ENCODE measurements at places on chromosomes 12 and 14.

GRCh38 chr12:67193704-67194103 is 75.5 kb upstream of the CAND1 start:
- no peak for DNase-seq

- DNase-seq = no peak
Observed at GRCh38 chr12:47158792-47159191, 79.0 kb upstream of the AMIGO2 start.

DNA sequence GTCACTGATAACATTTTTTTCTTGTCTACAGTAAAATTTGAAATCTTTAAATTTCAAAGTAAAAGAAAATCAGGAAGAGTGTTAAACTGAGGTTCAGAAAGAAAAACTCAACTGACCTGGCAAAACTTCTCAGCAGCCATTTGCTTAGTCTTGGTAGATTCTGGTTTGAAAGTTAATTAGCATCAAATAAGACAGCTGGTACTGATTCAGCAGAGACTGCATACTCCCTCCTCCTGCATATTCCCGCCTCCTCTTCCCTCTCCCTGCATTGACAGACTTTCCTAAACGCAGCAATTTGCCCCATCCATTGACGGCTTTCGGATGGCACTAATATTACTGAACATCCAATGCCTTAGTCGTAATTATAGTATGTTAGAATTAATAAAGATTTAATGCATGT is 520.8 kb downstream of the FLRT2 start:
- no peak for DNase-seq

GRCh38 chr12:78759367-78759766 is 105.2 kb upstream of the SYT1 start:
- no peak for DNase-seq

GRCh38 chr14:68630611-68631393 is 162.1 kb downstream of the ZFP36L1 start:
- no peak for DNase-seq

DNA sequence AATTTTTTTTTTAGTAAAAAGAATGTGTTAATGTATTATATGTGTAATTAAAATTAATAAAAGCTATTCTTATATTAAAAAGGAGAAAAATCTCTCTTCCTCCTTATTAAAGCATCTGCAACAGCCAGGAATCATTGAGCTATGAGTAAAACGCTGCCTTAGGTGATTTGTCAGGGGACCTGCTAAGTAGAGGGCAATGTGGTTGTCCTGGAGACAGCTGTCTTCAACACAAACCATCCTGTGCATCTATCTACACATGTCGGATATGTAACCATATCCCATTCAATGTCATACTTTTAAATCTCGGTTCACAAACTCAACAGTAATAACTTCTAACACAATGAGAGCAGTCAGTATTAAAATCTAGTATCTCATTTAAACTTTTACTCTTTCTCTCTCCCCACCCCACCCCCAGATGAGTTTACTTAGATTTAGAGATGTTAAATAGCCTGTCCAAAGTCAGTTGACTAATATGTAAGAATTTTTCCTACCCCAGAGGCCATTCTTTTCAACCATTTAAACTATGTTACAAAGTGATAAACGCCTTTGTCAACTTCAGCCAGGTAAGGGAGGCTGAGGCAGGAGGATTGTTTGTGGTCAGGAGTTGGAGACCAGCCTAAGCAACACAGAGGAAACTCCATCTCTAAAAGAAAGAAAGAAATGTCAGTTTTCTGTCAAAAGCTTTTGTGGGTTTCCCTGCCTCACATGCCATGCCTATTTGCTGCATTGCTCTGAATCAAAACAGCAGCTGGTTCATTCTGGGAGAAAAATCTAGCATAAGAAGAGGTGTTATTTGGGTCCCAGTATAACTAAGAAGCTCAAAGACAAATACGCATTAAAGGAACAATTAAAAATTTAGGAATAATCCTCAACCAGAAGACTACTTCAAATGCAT is 413.7 kb upstream of the CCDC196 start:
- DNase-seq = no peak

DNA sequence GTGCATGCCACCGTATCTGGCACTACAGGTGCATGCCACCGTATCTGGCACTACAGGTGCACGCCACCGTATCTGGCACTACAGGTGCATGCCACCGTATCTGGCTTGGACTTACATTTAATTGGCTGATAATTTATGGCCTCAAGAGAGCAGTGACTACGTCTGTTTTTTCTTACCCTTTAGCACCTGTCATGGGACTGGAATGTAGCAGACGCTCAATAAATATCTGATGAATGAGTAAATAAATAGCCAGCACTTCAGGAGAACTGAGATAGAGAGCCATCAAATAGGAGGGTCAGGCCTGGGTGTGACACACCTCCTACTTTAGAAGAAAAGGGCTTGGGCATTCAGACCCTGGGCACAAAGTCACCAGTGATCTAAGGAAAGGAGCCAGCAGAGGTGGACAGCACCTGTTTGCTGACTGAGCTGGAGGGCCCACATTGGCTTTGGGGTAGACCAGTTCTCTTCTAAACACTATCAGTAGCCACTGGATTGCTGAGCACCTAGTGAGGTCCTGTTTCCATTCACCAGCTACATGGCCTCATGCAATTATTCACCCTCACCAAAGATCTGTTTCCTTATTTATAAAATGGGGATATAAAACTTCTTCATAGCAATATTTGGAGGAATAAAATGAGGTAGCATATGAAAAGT is 50.1 kb downstream of the RFX4 start:
- DNase-seq = no peak

DNA sequence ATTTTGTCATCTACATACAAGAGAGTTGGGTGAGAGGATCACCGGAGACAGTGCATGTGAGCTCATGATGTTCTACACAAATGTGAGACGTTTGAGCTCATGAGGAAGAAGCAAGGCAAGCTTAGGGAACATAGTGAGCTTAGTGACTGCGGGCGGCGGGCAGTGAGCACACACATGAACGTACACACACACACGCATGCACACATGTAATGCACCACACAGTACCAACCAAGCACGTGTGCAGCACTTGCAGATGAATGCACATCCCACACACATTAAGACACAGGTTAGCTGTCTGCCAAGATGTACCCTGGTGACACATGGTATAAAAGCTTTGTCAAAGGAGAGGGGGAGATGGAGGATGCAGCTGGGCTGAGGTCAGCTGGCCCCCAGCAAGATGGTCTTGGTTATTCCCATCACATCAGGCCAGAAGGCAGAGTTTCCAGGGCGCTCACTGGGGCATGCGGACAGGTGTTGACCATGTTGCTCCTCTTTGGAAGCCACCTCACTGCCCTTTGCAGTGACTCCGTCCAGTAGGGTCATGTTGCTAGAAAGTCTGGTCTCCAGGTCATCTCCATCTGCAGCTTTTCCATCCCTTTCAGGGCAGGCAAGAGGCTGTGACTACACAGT is 8.7 kb upstream of the CACNA2D4 start:
- no peak for DNase-seq

GRCh38 chr12:54974279-54974678 is 10.3 kb downstream of the TESPA1 start:
- no peak for DNase-seq

GRCh38 chr14:85198001-85198400 is 331.9 kb upstream of the FLRT2 start:
- DNase-seq = no peak

DNA sequence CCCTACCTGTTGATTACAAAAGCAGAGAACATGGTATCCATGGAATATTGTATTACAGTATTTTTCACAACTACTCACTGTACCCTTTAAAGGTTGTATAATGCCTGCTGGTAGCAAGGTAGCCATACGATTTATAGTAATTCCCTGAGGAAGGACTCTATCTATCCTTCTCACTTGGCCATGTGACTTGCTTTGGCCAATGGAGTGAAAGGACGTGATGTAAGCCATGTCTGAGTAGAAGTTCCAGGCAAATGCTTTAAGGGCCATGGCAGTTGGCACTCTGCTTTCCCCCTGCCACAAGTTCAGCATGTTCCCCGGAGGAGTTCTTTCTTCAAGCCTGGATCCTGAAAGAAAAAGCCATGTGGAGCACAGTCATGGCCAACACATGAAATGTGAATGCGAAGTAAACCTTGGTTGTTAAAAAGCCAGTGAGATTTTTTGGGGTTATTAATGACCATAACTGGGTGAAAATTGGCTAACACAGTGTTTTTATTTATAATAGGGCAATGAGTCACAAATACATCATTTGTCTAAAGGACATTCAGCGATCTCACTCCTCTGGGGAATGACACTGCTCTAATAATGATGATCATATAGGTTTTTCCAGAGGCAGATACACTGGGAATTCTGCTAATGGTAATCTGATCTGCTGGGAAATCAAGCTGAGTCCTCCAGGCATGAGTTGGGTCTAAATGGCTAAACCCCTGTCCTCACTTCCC is 67.4 kb upstream of the SLC38A2 start:
- DNase-seq = no peak

DNA sequence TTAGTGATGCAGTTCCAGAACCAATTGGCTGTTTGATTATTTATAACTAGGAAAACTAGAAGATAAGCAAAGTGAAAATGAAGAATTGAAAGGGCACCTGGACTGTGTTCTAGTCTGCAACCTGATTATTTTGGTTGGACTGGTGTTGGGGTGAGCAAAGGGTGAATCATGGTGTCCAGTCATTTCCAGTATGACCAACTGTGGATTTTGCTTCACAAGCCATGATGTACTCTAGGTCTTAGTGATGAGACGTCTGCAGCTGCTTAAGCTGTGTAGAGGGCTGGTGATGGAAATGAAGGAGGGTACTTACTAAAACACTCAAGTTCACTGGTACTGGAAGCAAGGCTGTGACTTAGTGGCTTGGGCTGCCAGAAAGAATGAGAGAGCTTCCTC is 193.2 kb upstream of the FRMD6 start:
- no peak for DNase-seq

GRCh38 chr12:65051218-65051617 is 69.9 kb downstream of the WIF1 start:
- no peak for DNase-seq

- DNase-seq = no peak
Observed at GRCh38 chr14:94128216-94128839, 1.1 kb downstream of the IFI27L2 start.

DNA sequence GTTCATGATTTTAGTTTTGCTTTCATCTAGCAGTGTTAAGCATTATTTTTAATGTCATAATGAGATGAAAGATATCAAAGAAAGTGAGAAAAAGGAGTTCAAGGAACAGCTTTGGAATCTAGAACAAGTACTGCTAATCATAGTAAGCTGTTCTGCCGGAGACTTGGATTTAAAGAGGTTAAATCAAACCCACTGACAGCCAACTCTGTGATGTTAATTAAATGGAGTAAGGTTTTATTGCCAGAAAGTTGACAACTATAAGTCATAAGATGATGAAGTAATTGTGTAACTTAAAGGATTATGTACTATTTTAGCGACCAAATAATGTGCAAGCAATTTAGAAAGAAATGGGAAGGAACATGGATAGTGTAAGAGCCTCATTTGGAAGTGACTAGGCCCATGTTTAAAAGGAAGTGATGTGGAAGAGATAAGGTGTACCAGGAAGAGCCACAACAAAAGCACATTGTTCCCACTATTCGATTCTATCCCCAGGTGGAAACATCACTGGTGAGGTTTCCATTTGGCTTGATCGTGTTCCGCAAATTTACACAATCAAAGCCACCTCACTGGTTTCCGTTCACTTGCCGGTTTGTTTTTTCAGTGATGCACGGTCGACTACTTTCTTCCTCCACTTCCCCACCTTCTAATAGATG is 388.5 kb downstream of the PAWR start:
- no peak for DNase-seq

DNA sequence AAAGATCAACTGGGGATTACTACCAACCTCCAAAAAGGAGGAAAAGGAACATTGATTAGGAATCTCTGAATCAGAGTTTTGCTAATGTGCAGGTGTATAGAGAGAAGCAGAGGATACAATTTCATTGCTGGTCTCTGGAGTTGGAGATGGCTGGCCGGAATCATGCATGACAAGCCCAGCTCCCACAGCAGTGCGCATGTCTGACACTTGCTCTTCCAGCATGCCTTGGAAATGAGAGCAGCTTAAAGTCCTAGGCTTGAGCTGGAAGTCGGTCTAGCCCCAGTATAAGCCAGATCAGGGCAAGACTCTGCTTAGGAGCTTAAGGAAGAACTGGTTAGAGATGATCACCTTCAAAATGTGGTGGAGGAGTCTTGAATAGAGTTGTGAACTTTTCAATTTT is 742.8 kb downstream of the DIO2 start:
- no peak for DNase-seq

DNA sequence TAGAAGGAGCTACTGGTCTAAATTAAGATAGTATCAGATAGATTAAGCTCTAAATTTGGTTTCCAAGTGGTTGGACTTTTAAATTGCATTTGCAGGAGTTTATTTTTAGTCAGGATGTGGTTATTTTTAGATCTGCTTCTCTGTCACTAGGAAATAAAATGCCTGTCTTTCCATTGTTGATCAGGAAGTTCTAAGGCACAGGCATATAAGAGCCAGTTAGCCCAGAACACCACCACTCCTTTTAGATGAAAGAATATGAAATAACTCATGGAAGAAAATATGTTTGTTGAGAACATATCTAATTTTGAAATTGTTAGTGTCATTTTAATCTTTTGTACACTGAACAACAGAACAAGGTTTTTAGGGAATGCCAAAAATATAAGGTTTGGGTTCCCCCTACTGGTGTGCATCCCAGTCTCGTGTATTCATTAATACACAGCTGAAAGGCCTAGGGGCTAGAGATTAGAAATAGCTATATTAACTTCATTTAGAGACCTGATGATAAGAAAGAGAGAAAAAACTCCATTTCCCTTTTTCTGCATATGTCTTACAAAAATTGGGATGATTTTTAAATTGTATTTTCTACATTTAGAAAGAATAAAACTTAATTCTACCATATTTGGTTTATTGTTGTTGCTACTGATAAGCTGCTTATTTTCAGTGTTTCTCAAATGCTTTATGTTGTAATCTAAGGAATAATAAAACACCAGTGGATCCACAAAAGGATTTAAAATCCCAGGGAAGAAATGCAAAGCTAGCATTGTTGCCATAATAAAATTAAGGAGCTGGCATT is 67.2 kb downstream of the RIC8B start:
- DNase-seq = no peak

GRCh38 chr14:104278214-104278534 is 139.8 kb downstream of the KIF26A start:
- no peak for DNase-seq

GRCh38 chr14:42370056-42370455 is 763.4 kb downstream of the LRFN5 start:
- no peak for DNase-seq

DNA sequence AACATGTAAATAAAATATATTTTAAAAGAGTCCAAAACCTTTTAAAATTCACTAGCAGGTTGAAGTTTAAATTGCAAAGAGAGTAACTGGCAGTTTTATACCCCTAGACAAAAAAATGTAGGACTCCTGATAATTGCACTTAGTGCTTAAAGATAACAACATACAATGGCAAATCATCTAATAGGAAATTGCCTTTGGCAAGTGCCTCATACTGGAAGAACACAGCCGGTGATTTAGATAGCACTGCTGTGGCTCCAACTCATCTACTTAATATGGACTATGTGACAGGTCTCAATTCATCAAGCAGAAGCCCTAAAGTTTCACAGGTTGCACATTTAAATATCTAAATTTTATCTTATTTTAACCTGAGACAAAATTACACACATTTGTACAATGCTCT is 13.4 kb downstream of the C12orf50 start:
- DNase-seq = no peak

Data from GOT3 (cell line).